Cortex of kidney (tissue), 1 donor: ENCODE measurements at places on chromosomes 2 and 18.

DNA sequence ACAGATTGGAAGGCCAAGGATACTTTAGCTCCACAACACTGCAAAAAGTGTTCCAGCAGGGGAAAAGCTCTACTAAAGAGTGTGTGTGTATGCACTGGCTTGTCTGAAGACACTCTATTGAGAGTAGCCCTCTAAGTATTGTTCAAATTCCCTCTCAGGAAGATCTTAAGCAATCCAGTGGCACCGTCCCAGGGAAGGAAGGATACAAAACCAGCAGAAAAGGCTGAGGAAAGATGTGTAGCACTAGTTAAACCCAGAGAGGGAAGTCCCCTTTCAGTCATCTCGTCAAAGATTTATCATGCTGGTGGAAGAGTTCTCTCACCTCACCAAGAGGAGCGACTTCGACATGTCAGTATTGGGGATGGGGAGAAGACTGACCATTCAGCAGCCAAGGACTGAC lies 50.5 kb downstream of the DHRS9 start:
- DNase-seq = no peak

DNA sequence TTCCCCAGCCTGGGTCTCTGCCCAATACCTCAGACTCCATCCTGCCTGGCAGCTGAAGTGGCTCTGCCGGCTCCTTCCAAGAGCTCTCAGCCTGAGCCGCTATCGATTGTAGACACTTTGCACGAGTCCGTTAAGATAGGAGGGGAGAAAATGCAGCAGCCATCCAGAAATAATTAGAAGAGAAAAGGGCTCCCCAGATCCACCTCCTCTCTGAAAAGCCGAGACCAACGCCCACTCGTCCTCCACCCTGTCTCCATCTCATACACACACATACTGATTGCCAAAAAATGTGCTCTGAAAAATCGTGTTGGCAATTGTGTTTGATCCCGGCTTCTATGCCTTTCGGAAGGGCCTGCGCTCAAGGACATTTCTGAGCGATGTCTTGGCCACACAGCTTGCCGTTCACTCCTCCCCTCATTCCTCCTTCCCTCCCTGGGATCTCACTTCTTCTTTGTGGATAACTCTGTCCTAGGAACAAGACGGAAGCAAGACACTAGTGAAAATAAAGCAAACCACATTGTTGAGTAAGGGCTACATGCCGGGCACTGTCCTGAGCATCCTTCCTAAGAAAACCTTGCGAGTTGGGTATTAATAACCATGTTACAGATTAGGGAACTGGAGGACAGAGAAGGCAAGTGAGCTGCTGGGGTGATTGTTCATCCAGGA lies 372.8 kb upstream of the MYT1L start:
- no peak for DNase-seq

- DNase-seq = no peak
Observed at GRCh38 chr18:26479681-26480079, 68.7 kb downstream of the KCTD1 start.

- DNase-seq = no peak
Observed at GRCh38 chr2:19580830-19581229, 222.4 kb upstream of the OSR1 start.

DNA sequence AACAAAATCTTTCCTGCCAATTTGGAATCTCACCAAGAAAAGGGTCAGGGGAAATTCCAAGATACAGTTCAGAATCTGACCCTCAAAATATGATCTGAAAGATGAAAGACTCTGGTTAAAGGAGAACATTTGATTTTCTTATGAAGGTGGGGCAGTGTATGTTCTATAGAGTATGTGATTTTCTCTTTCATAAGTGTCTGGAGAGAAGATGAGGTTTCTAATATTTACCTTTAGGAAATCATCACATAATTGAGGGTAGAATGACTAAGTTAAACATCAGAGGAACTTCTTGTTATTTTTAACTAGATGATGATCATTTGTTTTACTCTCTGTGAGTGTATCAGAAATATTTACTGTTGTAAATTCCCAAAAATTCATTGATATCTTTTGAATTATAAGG lies 27.8 kb upstream of the MBOAT2 start:
- DNase-seq = no peak

DNA sequence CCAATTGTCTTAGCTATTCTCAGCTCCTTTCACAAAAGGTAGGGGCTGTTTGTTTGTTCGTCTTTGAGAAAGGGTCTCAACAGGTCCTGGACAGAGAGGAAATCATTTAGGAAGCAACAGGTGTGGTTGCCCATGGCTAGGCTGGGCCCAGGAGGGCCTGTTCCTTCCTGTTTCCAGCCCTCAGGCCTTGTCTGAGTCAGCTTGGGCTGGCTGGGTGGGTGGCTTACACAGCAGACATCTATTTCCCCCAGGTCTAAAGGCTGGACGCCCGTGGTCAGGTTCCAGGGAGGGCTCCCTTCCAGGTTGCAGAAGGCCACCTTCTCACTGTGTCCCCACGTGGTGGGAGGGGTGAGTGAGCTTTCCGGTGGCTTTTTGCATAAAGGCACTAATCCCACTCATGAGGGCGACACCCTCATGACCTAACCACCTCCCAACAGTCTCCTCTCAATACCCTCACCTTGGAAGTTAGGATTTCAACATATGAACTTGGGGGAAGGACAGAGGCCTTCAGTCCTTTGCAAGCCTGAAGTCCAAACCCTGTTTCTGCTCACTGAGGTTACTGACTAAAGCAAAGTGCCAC lies 45.5 kb downstream of the ARHGEF4 start:
- no peak for DNase-seq

DNA sequence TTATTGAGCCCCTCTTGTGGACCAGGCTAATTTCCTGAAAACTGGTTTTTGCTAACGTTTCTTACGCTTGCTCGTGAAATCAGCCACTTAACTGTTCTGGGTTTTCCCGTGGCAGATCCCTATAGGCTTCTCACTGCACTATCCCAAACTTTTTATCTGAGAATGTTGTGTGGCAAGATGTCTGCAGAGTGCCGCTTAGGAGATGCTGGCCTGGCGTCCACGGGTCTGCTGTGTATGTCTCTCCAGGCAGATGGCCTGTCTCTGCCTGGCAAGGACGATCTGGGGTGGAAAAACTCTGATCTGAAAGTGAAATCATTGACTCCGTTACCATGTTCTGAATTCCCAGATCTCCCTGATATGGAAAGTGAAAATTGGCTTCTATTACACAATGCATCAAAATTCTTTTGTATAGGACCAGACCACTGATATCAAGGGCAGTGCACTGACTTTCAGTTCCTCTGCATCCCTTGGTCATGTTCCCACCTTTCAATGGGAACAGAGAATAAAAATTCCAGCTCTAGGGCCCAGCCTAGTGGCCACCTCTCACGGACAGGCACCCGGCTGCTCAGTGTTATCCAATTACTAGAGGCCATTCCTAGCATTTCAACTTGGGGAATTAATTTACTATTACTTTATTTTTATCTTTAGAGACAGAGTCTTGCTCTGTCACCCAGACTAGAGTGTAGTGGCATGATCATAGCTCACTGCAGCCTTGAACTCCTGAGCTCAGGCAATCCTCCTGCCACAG lies 154.6 kb downstream of the ACOXL start:
- DNase-seq = no peak

DNA sequence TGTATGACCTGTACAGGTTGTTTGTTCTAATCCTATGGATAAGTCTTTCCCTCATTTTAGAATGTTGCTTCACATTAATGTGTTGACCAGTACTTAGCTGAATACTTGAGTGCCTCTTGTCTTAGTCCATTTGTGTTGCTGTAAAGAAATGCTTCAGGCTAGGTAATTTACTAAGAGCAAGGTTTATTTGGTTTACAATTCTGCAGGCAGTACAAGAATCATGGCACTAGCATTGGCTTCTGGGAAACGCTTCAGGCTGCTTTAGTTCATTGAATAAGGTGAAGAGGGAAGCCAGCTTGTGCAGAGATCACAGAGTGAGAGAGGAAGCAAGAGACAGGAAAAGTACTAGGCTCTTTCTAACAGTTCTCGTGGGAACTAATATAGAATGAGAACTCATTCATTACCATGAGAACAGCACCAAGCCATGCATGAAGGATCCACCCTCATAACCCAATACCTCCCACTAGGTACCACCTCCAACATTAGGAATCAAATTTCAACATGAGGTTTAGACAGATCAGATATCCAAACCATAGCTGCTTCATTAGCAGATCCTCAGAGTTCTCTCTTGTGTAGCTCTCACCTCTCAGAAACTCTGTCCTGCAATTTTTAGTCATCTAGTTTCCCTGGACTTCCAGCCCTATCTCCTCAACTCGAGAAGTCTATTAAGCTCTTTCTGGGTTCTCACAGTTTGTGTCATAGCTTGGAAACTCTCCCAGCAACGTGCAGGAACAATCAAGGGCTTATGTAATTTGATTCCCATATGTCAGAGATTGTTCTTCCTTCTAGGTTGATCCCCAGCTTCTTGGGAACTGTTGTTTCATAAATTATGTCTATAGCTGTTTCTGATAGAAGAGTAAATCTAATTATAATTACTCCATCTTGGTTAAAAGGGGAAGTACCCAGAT lies 2082.3 kb upstream of the CELF4 start:
- DNase-seq = no peak

- DNase-seq = no peak
Observed at GRCh38 chr2:53452400-53452799, 315.2 kb upstream of the CHAC2 start.

GRCh38 chr2:38146275-38146906 lies 70.4 kb upstream of the CYP1B1 start:
- no peak for DNase-seq

- no peak for DNase-seq
Observed at GRCh38 chr2:150762571-150762970, 275.1 kb upstream of the RND3 start.

- no peak for DNase-seq
Observed at GRCh38 chr2:202046572-202046971, 12.9 kb downstream of the FZD7 start.

- no peak for DNase-seq
Observed at GRCh38 chr2:37250869-37251740, 19.6 kb downstream of the NDUFAF7 start.

DNA sequence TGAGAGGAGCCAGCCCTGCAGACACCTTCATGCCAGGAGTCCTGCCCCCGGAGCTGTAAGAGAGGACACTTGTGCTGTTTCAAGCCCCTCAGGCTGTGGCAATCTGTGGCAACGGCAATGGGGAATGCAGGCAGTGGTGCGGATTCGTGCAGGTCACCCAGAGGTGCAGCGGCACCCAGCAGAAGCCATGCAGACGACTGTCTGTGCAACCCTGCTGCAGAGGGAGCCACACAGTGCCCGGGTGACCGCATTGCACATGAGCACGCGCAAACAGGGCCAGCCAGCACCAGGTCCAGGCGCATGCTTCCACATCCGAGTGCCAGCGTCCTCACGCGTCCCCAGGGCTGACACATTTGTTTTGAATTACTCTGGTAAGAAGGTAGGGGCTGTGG lies 84.8 kb upstream of the GPC1 start:
- no peak for DNase-seq

- DNase-seq = no peak
Observed at GRCh38 chr2:209495855-209496585, 72.2 kb downstream of the MAP2 start.

DNA sequence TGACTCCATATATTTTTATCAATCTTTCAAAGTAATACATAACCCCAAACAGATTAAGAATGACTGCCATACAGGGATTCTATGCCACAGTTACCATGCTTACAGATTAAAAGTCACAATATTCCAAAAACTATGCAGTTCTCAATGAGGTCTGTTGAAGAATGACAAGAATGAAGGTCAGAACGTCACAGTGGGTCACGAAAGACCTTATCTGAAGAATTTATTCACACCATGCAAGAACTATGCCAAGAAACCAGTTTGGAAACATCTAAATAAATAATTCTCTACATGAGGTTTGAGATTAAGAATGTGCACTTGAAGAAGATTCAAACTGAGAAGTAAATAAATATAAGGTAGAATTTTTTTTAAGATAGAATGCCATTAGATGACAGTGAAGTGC lies 253.3 kb downstream of the EXOC6B start:
- no peak for DNase-seq

- DNase-seq = no peak
Observed at GRCh38 chr2:195419033-195419432, 238.0 kb upstream of the SLC39A10 start.

DNA sequence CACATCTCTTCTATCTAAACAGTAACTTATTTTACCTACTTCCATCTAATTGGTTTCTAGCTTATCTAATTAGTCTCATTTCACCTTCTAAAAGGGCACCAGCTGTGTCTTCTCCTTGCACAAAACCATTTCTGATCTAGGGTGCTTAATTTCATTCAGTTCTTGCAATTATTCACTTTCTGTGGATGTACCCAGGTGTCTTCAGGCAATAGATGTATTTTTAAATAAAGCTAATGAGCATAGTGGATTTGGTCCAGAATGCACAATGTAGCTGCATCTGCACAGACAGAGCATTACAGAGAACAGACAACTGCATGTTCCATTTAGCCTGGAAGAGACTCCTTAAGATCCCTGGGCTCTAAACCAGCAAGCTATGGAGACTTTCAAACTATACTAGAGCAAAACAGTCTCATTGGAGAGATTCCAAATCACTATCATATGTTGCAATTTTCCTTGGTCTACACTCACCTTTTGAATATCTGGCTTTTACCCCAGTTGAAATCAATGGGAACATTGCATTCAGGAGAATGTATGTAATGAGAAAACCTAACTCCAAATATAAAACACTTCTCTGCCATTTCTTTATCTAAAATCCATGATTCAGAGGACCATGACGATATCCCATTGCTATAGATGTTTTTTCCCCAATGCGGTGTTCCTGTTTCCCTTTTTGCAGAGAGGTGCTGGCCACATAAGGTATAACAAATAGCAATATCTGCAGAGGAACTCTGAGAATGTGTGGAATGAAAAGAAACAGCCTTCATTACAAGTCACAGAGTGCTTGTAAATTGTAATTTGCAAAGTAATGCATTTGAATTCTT lies 3.5 kb upstream of the RFX8 start:
- no peak for DNase-seq

- DNase-seq = no peak
Observed at GRCh38 chr18:41731884-41732283, 223.2 kb upstream of the PIK3C3 start.

DNA sequence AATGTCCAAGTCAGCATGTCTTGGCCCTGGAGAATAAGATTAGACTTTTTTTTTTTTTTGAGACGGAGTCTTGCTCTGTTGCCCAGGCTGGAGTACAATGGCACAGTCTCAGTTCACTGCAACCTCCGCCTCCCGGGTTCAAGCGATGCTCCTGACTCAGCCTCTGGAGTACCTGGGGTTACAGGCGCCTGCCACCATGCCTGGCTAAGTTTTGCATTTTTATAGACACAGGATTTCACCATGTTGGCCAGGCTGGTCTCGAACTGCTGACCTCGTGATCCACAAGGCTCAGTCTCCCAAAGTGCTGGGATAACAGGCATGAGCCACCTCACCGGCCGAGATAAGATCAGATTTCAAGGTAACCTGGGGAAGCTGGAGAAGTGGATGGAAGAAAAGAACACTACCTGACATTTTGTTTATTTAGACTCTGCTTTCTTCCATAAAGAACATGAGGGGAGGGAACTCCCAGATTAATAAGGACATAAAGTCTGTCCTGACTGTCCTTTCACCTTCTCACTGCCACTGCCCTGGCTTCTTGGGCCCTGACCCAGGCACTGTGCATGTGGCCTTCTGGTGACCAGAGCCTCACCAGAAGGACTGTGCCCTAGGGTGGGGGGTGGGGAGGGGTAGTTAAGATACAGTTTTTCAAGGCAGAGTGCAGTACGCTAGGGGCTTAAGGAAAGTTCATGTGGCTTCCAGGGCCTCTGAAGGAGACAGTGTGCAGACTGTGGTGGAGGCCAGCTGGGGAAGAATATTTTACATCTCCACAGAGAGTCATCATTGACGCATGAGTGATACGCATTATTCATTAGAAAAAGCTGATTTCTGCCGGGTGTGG lies 4.8 kb upstream of the IMPA2 start:
- DNase-seq = no peak
